Fibroblast of gingiva (primary cell): ENCODE measurements at places on chromosomes 7 and 10.

- no peak for DNase-seq
These were observed 547.7 kb downstream of the TNS3 start for GRCh38 chr7:47034180-47034579.

- DNase-seq, result peak; percentile 44
These were observed 194.1 kb downstream of the DGKI start for GRCh38 chr7:137652721-137653120.

GRCh38 chr10:124417895-124418725, 613 bp downstream of the OAT start:
- DNase-seq, result peak; percentile 60

DNA sequence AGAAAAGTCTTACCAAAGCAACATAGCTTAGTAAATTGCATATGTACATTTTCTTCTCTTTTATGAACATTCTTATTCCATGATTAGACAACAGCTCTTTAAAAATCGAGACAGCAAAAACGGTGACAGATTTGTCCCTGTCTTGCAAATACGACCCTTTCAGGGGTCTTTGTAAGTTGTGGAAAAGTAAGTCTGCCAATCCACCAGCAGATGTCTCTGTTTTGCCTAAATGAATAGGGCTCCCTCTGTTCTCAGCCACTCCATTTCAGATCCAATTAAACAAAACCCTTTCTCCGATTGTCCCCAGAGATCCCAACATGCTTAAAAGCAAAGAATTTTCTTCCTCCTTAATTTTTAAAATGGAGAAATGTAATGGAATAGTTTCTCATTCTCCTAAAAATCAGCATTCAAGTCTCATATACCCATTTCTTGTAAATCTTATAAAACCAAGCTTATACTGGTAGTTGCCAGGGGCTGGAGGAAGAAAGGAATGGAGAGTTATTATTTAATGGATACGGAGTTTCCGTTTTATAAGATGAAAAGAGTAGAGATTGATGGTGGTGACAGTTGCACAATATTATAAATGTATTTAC, 61.0 kb upstream of the NFE2L3 start:
- peak; percentile 51 for DNase-seq

DNA sequence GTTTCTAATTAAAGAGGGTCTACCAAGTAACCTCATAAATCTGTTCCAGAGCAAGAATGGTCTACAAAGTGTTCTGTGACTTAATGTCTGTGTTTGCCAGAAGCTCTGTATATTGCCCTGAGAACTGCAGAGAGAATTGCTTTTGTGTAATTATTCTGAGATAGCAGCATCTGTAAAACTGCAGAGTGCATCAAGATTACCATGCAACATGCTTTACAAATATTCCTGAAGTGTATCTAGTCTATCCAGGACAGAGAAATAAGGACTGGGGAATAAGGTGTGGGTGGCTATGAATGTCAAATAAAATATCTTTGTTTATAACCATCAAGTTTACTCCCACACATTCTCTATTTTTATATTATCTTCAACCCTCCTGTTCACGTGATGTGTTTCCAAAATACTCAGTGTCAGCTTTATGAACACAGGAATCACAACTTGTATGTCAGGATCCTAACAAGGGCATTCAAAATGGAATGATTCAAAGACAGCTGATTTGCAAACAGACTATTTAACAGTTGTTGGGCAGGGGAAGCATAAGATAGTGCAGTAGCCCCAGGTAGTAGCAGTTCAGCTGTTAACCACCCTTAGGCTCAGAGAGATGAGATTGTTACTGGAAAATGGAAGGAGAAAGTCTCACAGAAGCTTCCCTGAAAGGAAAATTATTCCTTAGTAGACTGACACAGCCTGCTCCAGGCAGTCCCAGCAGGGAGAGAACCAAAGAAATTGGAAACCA, 15.3 kb upstream of the LIPA start:
- no peak for DNase-seq
